ENCODE measurements at places on chromosomes 2 and 18.

- no peak for DNase-seq
Observed at GRCh38 chr2:42913280-42913878, 121.0 kb upstream of the HAAO start.

GRCh38 chr2:70837980-70838925 lies 2.6 kb upstream of the CD207 start:
- DNase-seq: no peak

- DNase-seq: no peak
Observed at GRCh38 chr18:56651771-56652092, 573 bp downstream of the WDR7 start.

DNA sequence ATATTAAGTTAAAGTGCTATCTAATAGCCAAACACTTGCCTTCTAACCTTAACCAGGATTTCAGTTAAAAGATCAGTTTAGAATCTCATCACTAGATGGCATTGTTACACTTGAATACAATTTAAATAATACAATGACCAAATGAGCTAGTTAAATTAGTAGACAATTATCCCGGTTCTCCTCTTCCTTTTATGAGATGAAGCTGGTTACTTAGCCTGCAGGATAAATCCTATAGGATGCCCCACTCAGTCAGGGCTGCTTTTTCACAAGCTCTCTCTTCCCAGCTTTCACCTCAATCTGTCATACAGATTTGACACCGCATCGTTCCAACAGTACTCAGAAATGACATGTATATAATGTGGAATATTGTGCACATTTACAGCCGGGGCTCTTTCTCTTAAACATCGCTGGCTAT lies 678.8 kb downstream of the KCNJ3 start:
- no peak for DNase-seq

- no peak for DNase-seq
Observed at GRCh38 chr2:72131371-72131891, 16.2 kb downstream of the CYP26B1 start.

- DNase-seq: no peak
Observed at GRCh38 chr2:191112448-191112901, 38.3 kb downstream of the STAT4 start.

GRCh38 chr2:133314795-133315194 lies 253.5 kb downstream of the NCKAP5 start:
- no peak for DNase-seq

DNA sequence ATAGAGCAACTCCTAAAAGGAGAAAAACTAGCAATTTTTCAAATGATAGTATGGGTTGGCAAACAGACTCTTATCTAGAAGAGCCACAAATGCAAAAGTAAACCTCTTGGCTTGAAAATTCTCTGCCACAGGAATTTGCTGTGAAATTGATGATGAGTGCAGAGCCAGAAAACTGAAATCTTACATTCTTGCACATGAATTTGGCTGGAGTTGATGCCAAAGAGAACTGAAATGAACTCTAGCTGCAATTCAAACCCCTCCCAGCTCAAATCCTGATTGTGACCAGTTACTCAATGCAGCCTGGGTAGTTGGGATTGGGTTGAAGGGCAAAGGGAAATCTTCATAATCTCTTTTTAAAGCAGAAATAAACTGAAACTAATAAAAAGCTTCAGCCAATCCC lies 266.6 kb downstream of the PDE11A start:
- no peak for DNase-seq

DNA sequence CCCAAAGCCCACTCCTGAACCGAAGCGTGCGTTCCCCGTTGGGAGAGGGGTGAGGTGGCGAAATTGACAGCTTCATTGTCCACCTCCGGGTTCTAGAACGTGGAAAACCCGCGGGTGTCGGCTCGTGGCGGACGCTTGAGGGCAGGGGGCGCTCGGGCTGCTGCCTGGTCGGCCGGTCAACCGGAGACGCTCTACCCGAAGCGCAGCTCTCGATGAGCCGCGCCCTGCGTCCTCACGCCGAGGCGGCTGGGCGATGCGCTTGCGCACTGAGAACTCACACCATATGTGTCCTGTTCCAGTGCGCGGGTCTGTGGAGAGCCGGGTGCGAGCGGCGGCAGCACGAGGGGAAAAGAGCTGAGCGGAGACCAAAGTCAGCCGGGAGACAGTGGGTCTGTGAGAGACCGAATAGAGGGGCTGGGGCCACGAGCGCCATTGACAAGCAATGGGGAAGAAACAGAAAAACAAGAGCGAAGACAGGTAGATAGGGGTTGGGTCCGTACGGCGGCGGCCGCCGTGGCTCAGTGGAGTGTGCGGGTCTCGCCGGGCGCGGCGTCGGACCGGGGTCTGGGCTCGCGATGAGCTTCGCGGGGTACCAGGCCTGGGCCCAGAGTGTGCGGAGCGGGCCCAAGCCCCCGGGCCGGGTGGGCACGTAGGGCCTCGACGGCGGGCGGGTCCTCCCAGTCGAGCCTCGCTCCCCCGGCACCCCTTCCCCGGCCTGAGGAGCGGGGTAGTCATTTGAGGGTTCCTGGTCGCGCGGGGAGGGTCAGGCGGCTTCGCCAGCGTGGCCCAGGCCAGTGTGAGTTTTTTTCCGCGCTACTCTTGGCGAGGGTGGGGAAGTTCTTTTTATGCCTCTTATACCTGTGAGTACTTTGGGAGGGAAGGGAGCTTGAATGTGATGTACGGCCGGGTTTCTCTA lies at the start of gene EIF5B:
Gene EIF5B (plus strand): TSS at position 277 of the 916 bp plus-strand sequence. CDS start 166 bp downstream, at position 443.
- DNase-seq: peak; percentile 96

DNA sequence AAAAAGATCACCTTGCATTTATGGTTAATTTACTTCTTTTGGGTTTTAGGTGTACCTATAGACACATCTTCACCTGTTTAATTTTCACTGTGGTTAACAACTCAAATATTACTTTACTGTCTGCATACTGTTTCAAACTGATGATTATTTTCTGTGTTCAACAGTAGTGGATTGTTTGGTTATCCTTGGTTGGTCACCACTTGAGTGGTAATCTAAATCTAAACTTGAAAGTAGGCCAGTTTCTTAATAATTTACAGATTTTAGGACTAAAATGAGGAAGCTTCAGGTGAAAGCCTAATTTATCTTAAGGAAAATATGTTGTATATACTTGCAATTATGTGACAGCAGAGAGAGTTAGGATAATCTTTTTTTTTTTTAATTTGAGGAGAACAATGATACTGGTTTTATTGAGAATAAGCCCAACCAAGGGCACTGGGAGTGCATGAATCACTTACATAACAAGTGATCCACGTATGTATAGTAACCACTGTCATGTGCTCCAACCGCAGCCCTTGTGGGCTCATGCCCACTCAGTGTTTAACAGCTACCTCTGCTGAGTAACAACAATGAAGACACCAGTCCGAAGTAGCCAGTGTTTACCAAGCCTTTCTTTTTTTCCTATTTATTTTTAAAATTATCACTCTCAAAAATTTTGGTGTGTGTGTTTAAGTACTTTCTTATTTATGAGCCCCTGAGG lies 31.0 kb upstream of the WDSUB1 start:
- DNase-seq: no peak

- DNase-seq: no peak
Observed at GRCh38 chr2:148255929-148256328, 235.0 kb downstream of the MBD5 start.

GRCh38 chr2:28974252-28974651 lies 6.8 kb upstream of the TOGARAM2 start:
- no peak for DNase-seq

DNA sequence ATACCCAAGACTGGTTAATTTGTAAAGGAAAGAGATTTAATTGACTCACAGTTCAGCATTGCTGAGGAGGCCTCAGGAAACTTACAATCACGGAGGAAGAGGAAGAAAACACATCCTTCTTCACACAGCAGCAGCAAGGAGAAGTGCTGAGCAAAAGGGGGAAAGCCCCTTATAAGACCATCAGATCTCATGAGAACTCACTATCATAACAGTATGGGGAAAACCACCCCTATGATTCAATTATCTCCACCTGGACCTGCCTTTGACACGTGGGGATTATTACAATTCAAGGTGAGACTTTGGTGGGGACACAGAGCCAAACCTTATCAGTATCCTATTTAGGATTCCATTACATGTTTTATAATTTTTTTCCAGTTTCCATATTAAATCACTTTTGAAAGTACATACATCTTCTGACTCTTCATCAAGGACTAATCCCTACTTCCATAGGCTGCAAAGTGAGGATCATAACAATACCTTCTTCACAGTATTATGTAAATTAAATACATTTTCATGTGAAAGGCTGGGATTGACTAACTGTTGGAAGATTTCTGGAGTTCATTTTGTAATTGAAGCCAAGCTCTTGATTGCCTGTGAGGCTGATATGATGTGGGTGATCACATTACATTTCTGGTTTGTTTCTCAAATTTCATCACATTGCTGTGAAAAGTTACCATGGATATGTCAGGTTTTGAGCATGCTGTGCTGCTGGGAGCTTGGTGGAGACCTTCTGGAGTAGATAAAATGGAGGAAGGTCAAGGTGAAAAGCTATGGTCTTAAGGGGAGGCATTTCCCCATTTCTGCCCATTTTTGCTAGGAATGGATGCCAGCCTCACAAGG lies 31.7 kb upstream of the CERS6 start:
- DNase-seq: no peak

GRCh38 chr2:156459720-156460119 lies 23.5 kb downstream of the GPD2 start:
- DNase-seq: no peak

GRCh38 chr2:236535024-236535423 lies 34.6 kb upstream of the ACKR3 start:
- no peak for DNase-seq

Measured in stimulated activated naive B cell treated with anti-CD40 and anti-IgM and Interleukin-4, amounts not matched to agents 10 μg/mL and 1 μg/mL and 100 μg/mL, for 72 hours (primary cell).